ENCODE measurements at places on chromosomes 2 and 18. TPM values are rescaled to one million over a fixed set of nuclear protein-coding genes. Genes with fewer than 3 reads are reported as not detected.

SLC30A3 gene
- total RNA-seq = 0.10 TPM

REG3G gene
- not detected for total RNA-seq

CNTNAP5 gene
- not detected for total RNA-seq

ASIC4 gene
- total RNA-seq = 0.12 TPM

FAP gene
- not detected for total RNA-seq

ANKRD53 gene
- 0.94 TPM for total RNA-seq

CTAGE1 gene
- total RNA-seq = not detected

OSR1 gene
- not detected for total RNA-seq

ZSWIM2 gene
- total RNA-seq = not detected

VIT gene
- not detected for total RNA-seq

TANC1 gene
- total RNA-seq = 0.07 TPM

FBLN7 gene
- 19.3 TPM for total RNA-seq

RNPEPL1 gene
- 167 TPM for total RNA-seq

RND3 gene
- not detected for total RNA-seq

TWIST2 gene
- total RNA-seq = not detected

GRCh38 chr2:174729797-174730697 is 34.2 kb downstream of the CHRNA1 start:
- H3K4me3 ChIP-seq = peak overlapping the region; percentile 52
- peaks cover 11% of the 10 kb centered on the region for H3K4me1 ChIP-seq
- H3K27ac ChIP-seq = no peak overlapping the region
- no peaks in the 10 kb centered on the region for H3K36me3 ChIP-seq

- H3K4me3 ChIP-seq = no peak overlapping the region
- H3K27me3 ChIP-seq = no peaks in the 10 kb centered on the region
- no peak overlapping the region for H3K27ac ChIP-seq
These were observed 94.2 kb upstream of the CDH20 start for GRCh38 chr18:61239051-61239450.

GRCh38 chr2:62208758-62209114 is 12.8 kb downstream of the B3GNT2 start:
- peaks cover 3% of the 10 kb centered on the region for H3K36me3 ChIP-seq
- peak; percentile 38 for DNase-seq
- peak overlapping the region; percentile 47 for H3K4me3 ChIP-seq
- peaks cover 81% of the 10 kb centered on the region for H3K4me1 ChIP-seq
- peak overlapping the region; percentile 42 for H3K27ac ChIP-seq

GRCh38 chr18:24031318-24031717 is 16.8 kb downstream of the TTC39C start:
- H3K4me1 ChIP-seq = peaks cover 89% of the 10 kb centered on the region
- peaks cover 26% of the 10 kb centered on the region for H3K36me3 ChIP-seq
- H3K4me3 ChIP-seq = peak overlapping the region; percentile 45
- no peak for DNase-seq

- H3K27me3 ChIP-seq = no peaks in the 10 kb centered on the region
- H3K4me3 ChIP-seq = no peak overlapping the region
- no peaks in the 10 kb centered on the region for H3K36me3 ChIP-seq
- no peak for DNase-seq
These were observed 107.6 kb upstream of the CYRIA start for GRCh38 chr2:16773080-16773713.

- H3K27me3 ChIP-seq = no peaks in the 10 kb centered on the region
- DNase-seq = peak; percentile 91
- peak within 1 kb of the TSS; percentile 92 for H3K27ac ChIP-seq
- H3K4me3 ChIP-seq = peak within 1 kb of the TSS; percentile 93
- peaks cover 77% of the 10 kb centered on the region for H3K4me1 ChIP-seq
These were observed at the start of gene ZAP70 for GRCh38 chr2:97713296-97714083. ZAP70 (plus strand) TSS chr2:97713576; CDS start chr2:97724037, 10,461 bp downstream.

DNA sequence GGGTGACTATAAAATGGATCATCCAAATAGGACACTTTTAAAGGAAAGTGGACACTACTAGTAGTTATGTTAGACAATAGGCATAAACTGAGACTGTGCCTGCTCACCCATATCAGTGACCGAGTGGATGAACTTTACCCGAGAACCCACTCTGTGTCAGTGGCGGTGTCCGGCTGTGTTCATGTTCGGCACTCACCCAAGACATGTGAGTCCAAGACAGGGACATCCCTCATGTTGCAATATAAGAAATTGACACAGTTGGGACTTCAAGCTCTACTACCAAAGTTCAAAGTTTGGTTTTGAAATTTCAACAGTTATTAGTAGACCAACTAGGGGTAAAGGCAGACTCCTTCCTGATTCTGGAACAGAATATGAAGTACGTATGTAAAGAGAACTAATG is 326.3 kb upstream of the TNP1 start:
- no peaks in the 10 kb centered on the region for H3K4me1 ChIP-seq
- H3K27me3 ChIP-seq = no peaks in the 10 kb centered on the region
- H3K36me3 ChIP-seq = no peaks in the 10 kb centered on the region

DNA sequence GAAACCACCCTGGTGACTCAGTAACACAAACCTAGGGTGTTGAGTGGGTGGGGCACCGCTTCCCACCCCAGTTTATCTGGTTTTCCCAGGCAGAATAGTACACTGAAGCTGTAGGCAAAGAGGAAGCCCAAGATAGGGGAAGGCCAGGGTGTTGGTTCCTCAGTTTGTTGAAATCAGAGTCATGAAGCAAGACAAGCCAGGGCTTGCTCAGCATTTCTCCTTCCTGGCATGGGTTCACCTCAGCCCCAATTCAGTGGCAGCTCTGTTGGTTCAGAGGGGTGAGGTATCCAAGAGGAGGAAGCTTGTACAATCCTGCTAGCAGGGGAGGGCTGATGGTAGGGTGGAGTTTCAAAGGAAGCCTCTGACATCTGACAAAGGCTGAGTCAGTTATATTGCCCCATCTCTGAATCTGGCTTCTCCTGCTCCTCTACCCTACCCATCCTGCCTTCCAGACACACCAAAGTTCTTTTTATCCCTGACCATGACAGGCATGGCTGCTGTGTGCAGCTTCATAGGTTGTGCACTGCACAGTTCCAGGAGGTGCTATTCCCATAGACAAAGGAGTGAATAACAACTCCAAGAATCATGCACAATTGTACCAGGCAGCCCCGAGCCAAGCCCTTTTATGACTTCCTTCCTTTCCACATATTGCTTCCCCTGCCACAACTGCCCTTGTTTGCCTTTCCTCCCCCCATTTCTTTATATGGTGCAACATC is 24.9 kb upstream of the RAB10 start:
- H3K27me3 ChIP-seq = no peaks in the 10 kb centered on the region
- no peak overlapping the region for H3K4me3 ChIP-seq
- no peaks in the 10 kb centered on the region for H3K36me3 ChIP-seq
- no peak overlapping the region for H3K27ac ChIP-seq

DNA sequence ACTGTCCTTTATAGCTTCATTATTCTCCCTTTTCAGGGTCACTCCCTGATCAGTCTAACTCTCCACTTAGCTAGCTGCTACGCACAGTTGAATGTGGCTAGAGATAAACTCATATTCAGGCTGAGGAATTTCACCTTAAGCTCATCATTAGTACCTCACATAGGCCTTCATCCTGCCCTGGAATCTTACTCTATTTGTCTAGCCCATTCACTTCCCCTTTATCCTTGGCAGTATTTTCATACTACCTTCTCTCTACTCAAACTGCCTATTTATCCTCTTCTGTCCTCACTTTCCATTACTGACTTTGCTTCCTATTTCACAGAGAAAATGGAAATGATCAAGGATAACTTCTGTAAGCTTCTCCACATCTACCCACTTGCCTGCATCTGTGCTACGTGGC is 10.6 kb upstream of the DSC2 start:
- no peaks in the 10 kb centered on the region for H3K27me3 ChIP-seq
- DNase-seq = no peak
- no peaks in the 10 kb centered on the region for H3K36me3 ChIP-seq

DNA sequence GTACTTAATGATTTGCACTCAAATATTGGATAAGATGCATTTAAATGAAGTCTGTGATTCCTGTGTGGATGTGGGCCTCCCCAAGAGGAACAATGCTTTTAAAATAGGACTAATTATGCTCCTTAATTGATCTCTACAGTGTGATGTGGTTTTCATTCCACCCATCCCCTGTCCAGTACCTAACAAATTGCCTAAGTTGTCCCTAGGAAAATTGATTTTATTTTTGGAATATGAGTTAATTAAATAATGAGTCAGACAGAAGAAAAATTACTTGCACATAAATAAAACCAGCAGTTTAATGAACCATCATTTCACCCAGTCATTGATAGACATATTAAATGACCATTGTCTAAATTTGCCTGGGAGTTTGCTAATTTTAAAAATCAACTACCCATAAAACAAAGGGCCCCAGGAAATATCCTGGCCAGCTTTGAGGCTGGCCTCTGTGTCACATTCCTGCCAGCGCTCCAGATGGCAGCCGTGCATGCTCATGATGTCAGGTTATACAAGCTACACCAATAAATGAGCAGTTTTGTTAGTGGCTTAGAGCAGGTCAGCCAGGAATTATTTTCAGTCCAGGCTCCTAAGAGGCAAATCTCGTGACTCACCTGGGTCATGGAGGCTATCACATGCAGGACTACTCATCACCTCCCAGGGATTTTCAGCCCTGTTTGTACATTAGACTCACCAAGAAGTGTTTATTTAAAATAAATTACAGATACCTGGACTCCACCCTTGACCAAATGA is 31.9 kb downstream of the ABHD3 start:
- no peaks in the 10 kb centered on the region for H3K4me1 ChIP-seq
- no peak for DNase-seq
- H3K36me3 ChIP-seq = peaks cover 10% of the 10 kb centered on the region
- no peak overlapping the region for H3K27ac ChIP-seq
- no peak overlapping the region for H3K4me3 ChIP-seq

DNA sequence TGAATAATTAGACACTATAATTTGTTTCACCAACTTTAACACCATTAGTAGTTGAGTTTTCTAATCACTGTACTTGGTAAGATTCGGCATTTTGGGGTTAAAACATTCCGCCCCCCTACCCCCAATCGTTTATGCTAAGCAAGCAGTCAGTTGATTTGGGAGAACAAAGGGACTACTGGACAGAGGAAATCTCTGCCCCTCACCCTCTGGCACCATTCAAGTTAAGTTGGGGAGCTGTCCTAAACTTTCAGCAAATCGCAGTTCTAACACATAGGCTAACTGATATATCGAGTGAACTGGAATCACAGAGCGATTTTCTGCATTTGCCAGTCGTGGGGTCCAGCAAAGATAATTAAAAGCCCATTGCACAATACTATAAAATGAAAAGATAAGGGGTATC is 5.6 kb downstream of the KLF7 start:
- H3K36me3 ChIP-seq = no peaks in the 10 kb centered on the region
- peaks cover 5% of the 10 kb centered on the region for H3K27me3 ChIP-seq
- H3K27ac ChIP-seq = no peak overlapping the region
- DNase-seq = no peak
- peaks cover 43% of the 10 kb centered on the region for H3K4me1 ChIP-seq

- H3K4me1 ChIP-seq = no peaks in the 10 kb centered on the region
- no peaks in the 10 kb centered on the region for H3K36me3 ChIP-seq
- peaks cover 8% of the 10 kb centered on the region for H3K27me3 ChIP-seq
These were observed 11.3 kb downstream of the MEIS1 start for GRCh38 chr2:66445925-66446871.

- H3K4me3 ChIP-seq = no peak overlapping the region
- no peaks in the 10 kb centered on the region for H3K27me3 ChIP-seq
- no peak overlapping the region for H3K27ac ChIP-seq
- H3K4me1 ChIP-seq = no peaks in the 10 kb centered on the region
- DNase-seq = no peak
These were observed 175.9 kb upstream of the FN1 start for GRCh38 chr2:215611609-215612386.

GRCh38 chr2:215693193-215693998 is 257.5 kb upstream of the FN1 start:
- H3K27ac ChIP-seq = no peak overlapping the region
- H3K36me3 ChIP-seq = no peaks in the 10 kb centered on the region
- H3K4me3 ChIP-seq = no peak overlapping the region
- H3K4me1 ChIP-seq = no peaks in the 10 kb centered on the region
- DNase-seq = no peak
- no peaks in the 10 kb centered on the region for H3K27me3 ChIP-seq

DNA sequence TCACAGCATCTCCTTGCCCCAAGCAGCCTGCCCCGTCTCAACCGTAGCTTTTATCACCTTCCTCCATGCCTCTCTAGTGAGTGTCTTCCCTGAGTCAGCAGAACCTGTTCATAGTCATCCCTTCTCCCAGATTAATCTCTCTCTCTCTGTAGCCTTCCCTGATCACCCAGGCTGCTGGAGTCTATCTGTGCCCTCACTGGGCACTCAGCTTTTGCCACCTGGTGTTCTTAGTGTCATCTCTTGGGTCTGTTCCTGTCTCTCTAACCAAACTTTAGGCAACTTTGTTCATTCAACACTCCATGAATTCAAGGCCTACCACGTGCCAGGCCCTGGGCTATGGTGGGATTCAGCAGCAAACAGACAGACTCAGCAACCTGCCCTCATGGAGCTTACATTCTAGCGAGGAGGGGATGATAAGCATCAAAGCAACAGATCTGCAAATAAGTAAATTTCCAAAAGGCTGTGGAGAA is 159.1 kb downstream of the SMAD7 start:
- no peaks in the 10 kb centered on the region for H3K4me1 ChIP-seq
- H3K27ac ChIP-seq = no peak overlapping the region

DNA sequence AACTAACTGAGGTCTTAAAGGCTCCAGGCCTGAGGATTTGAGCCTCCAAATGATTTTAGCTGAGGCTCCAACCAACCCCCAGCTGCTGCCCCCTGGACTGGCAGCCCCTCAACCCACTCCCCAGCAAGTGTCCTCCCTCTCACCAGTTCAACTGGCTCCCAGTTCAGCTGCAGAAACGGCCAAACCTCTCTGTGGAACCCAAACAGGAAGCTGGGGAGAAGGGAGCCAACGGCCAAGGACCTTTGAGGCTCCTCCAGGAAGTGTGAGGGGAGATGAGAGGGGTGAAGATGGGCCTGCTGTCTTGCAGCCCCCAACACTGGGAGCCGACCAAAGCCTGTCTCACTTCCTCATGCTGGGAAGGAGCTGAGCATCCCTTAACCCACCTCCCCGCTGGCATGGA is 24.9 kb downstream of the ZFP36L2 start:
- no peak overlapping the region for H3K27ac ChIP-seq
- H3K4me3 ChIP-seq = no peak overlapping the region
- H3K4me1 ChIP-seq = peaks cover 19% of the 10 kb centered on the region
- H3K27me3 ChIP-seq = no peaks in the 10 kb centered on the region
- no peaks in the 10 kb centered on the region for H3K36me3 ChIP-seq
- DNase-seq = no peak

DNA sequence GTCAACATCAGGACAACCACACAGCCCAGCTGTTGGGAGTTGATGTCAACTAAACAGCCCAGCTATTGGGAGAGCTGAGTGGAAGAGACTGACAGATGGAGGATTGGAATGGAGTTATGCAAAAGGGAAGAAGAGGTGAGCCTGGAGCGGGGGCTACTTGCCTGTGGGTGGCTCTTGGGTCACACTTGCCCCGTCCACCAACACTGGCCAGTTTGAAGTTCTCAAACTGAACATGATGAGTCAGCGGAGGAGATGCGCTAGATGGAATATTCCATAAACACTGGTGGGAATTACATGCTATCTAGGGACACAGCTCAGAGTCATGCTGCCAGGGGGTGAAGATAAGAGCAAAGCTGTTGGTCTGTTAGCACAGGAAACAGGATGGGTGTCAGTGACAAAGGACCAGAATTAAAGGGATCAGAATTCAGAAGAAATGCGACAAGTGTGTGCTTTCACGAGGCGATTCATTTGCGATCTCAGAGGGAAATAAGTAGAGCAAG is 33.2 kb upstream of the AGAP1 start:
- H3K4me1 ChIP-seq = no peaks in the 10 kb centered on the region
- no peaks in the 10 kb centered on the region for H3K36me3 ChIP-seq
- DNase-seq = no peak
- H3K27me3 ChIP-seq = no peaks in the 10 kb centered on the region
- no peak overlapping the region for H3K27ac ChIP-seq

- H3K27me3 ChIP-seq = no peaks in the 10 kb centered on the region
- no peak for DNase-seq
- H3K27ac ChIP-seq = no peak overlapping the region
- H3K36me3 ChIP-seq = no peaks in the 10 kb centered on the region
These were observed 477.2 kb upstream of the VRK2 start for GRCh38 chr2:57569396-57569795.
